ENCODE measurements at places on chromosomes 3 and 15.

DNA sequence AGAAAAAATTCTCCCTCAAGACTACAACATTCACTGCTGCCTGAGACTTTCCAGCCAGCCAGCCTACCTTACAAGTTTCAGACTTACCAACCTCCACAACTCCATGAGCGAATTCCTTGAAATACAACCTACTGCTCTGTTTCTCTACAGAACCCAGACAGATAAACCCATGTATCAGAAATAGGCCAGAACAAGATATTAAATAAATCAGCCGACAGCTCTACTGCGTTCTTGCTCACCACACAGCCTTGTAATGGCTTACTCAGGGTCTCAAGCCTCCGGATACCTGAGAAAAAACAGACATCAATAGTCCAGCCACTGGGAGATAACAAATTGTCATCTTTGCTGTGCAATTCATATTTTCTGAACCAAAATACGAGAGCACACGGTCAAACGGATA, 43.6 kb upstream of the LIPC start:
- no peak for DNase-seq

GRCh38 chr3:146390006-146390772, 79.2 kb downstream of the PLSCR2 start:
- no peak for DNase-seq

GRCh38 chr3:100106531-100107141, 7.7 kb downstream of the FILIP1L start:
- DNase-seq, result no peak

DNA sequence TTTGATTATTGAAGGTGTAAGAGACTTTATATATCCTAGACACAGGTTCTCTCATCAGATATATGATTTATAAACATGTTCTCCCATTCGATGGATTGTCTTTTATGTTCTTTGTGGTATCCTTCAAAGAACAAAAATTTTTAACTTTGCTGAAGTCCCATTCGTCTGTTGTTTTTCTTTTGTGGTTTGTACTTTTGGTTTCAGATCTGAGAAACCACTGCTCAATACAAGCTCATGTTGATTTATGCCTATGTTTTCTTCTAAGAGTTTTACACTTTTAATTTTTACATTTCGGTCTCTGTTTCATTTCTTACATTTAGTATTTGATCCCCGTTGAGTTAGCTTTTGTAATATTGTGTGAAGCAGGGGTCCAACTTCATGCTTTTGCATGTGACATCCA, 103.3 kb upstream of the SPRED1 start:
- no peak for DNase-seq

DNA sequence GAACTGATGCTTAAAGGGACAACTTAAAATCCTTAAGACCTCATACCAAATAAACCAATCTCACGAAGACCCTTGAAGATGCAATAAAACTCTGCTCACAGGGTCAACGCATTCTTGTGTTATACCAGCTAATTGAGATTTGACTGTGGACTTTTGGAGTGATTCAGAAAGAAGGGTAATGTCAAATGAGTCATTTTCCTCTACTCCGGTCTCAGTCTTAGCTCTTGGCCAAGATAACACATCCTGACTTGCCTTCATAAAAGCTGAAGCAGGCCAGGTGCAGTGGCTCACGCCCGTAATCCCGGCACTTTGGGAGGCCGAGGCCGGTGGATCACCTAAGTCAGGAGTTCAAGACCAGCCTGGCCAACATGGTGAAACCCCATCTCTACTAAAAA, 3.8 kb downstream of the PKM start:
- no peak for DNase-seq

DNA sequence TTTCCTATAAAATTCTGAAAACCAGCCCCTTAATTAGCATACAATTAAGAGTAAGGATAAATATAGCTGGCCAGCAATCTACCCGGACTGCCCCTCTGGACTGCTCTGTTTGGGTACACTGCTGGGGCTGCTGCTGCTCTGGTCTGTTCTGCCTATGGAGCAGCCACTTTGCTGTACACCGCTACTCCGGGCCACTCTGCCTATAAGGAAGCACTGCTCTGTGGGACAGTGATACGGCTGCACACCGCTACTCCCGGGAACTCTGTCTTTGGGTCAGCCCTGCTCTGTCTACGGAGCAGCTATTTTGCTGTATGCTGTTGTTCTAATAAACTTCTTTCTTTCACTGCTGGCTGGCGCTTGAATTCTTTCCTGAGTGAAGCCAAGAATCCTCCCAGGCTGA, 316.5 kb upstream of the PLSCR5 start:
- DNase-seq, result no peak

DNA sequence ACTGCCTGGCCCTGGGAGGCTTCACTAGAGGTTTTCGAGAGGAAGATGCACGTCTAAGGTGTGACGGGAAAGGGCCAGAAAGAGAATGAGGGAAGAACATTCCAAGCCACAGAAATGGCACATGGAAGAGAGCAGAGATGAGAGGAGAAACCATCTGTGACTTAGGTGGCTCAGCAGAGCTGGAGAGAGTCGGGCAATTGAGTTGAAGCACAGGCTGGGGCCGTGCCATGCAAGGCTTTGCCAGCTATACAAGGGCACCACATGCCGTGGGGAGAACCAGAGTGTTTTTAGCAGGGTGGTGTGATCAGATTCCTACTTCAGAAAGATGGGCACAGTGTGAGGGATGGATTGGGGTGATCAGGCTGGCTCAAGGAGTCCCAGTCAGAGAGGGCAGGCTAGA, 126.1 kb downstream of the VGLL4 start:
- no peak for DNase-seq

DNA sequence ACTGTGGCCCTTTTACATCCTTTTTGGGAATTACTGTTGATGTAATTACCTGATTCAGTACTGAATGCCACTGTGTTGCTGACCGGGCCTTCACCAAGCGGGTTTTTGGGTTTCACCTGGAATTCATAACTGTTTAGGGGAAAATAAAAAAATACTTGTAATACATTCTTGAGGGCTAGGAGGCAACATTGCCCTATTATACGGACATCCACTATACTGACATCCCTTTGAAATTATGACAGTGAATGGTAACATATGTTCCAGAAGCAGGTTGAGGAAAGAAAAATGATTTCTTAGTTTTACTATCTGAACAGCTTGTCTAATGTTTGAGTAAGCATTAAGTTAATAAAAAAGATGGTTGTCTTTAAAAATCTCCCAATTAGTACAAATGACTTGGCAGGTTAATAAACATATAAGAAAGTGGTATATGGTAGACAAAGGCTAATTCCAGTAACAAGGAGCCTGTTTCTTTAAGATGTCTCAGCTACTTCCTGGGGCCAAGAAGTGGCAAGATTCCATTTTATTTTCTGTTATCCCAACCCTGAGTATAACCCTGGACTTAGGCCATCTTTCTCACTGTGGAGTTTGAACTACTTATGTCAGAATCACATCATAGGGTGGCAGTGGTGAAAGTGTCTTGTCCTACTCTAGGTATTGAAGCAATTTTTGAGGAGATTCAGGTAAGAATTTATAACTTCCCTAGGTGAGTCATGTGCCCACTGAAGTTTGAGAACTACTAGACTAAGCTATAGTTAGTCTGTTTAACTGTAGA, 45.5 kb downstream of the TFG start:
- no peak for DNase-seq

- no peak for DNase-seq
Observed at GRCh38 chr15:58923696-58924300, 9.7 kb downstream of the SLTM start.

GRCh38 chr3:46960835-46961234, 15.7 kb downstream of the CCDC12 start:
- no peak for DNase-seq

Measured in liver (tissue), 10 donors.